Nasal cavity respiratory epithelium epithelial cell of viscerocranial mucosa (primary cell): ENCODE measurements at places on chromosomes 4 and X. TPM values are rescaled to one million over a fixed set of nuclear protein-coding genes. Genes with fewer than 3 reads are reported as not detected.

NAP1L2 gene
- 0.68 and 0.85 TPM in 2 replicates for total RNA-seq

TENM3 gene
- total RNA-seq = 2.6 and 15.0 TPM in 2 replicates

CXXC4 gene
- total RNA-seq = 0.43 TPM in 1 of 2 replicates, not detected in the other

CXCL11 gene
- 0.68 and 0.71 TPM in 2 replicates for total RNA-seq

GRIPAP1 gene
- 23.6 and 36.5 TPM in 2 replicates for total RNA-seq

EXOC1L gene
- not detected in 2 replicates for total RNA-seq

PDHA2 gene
- total RNA-seq = not detected in 2 replicates

CTAG1B gene
- total RNA-seq = not detected in 2 replicates

HSFX4 gene
- not detected in 2 replicates for total RNA-seq

TBC1D8B gene
- 3.4 and 5.9 TPM in 2 replicates for total RNA-seq

MAGEA2B gene
- not detected in 2 replicates for total RNA-seq

MAP3K15 gene
- total RNA-seq = not detected in 2 replicates

MAOB gene
- 2.5 TPM in 1 of 2 replicates, not detected in the other for total RNA-seq

CDS1 gene
- total RNA-seq = 29.7 and 35.7 TPM in 2 replicates

RASSF6 gene
- 10.6 and 12.7 TPM in 2 replicates for total RNA-seq

PGAM4 gene
- total RNA-seq = not detected in 2 replicates

TMPRSS11A gene
- under 0.01 and 0.50 TPM in 2 replicates for total RNA-seq

TECRL gene
- not detected in 2 replicates for total RNA-seq

FMR1NB gene
- not detected in 2 replicates for total RNA-seq

CT47B1 gene
- total RNA-seq = not detected in 2 replicates

SLC10A4 gene
- not detected in 2 replicates for total RNA-seq

SOX3 gene
- total RNA-seq = not detected in 2 replicates

PAGE2 gene
- not detected in 2 replicates for total RNA-seq

ADGRG4 gene
- total RNA-seq = not detected in 2 replicates

TNMD gene
- not detected in 2 replicates for total RNA-seq

MAB21L2 gene
- not detected in 2 replicates for total RNA-seq
